ENCODE measurements at places on chromosomes 4 and X.

DNA sequence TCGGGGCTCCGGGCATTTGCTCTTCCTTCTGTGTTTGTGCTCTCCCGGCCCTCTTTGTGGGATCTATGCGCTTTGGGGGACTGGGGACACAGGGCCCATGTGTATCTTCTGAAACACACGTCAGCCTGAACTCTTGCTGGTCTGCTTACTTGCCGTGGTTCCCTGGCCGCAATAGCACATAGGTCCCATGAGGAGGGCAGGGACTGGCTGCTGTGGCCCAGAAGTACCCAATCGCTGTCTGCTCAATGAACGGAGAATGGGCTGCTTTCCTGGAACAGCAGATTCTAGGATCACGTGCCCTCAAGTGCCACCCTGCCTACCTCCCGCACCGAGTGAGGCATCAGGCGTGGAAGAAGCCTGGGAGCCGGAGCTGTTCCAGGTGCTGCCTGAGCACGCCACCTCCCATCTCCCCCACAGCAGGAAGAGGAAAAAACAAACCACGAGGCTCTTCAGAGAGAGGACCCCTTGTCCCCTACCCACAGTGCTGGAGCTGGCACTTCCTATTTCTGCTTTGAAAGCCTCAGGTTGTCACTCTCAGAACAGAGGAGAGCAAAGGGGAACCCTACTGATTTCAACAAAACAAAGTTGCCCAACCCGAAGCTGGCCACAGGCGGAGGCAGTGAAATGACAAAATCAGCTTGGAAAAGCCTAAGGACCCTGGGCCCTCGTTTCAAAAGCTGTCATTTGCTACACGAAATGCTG lies 3.8 kb downstream of the G6PD start:
- DNase-seq: peak; percentile 16

GRCh38 chrX:122866532-122866931 lies 317.5 kb upstream of the GRIA3 start:
- no peak for DNase-seq

GRCh38 chr4:185137233-185137925 lies 5.7 kb upstream of the SLC25A4 start:
- no peak for DNase-seq

GRCh38 chrX:66020631-66021334 lies 19.1 kb downstream of the VSIG4 start:
- DNase-seq: no peak

GRCh38 chr4:2827071-2827873 lies 16.4 kb upstream of the ADD1 start:
- DNase-seq: no peak

DNA sequence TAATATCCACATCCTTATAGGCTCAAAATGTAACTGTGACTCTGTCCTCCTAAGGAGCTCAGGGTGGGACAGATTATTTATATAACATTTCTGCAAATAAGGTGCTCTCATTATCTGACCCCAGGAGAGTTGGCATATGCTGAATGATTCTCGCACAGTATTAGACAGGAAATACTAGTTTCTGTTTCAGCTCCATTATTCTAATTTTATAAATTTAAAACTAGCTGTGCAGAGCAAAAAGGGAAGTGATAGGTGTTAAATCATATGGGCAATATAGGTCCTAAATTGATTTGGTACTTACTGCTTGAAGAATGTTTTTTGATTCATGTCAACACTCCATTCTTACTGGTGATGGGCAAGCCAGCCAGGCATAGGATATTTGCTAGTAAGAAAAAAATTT lies 141.5 kb downstream of the GLRA2 start:
- DNase-seq: no peak

DNA sequence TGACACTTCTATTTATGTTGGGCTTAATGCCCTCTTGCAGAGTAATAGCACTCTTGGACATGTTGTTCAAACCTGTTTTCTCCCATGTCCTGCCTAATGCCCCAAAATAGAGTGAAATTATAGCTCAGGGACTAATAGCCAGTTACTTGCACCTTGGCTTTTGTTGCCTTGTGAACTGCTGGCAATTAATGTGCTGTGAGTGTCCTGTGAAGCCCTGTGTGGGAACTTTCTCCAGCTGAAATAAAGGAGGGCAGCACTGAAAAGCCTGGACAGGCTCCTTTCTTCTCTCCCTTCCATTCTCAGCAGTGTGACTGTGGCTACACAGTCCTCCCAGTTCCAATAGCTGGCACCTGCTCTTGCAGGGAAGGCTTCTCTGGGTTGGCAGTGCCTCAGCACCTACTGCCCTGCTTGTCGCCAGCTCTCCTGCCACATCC lies 72.4 kb downstream of the DCLK2 start:
- peak; percentile 20 for DNase-seq

- no peak for DNase-seq
Observed at GRCh38 chr4:41678086-41678816, 70.3 kb downstream of the PHOX2B start.

DNA sequence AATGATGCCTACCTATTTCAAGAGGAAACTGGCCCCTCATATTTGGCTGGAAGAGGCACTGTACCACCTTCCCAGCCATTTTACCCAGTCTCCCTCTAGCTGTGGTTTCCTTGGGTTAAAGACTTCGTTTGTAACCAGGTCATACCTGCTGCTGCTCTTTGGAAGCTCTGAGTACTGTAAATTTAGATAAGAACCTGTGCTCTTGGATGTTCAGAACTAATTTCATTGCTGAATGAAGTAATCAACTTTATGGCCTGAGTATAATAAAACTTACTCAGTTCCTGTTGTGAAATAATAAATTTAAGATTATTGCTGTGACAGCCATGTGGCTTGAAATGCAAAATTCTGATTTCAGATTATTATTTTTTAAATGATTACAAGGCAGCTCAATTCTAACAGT lies 12.2 kb downstream of the MTTP start:
- no peak for DNase-seq

Data from head of caudate nucleus (tissue), 42 donors.